Mesenteric fat pad (tissue), 1 donor: ENCODE measurements at places on chromosomes 2 and 18.

DNA sequence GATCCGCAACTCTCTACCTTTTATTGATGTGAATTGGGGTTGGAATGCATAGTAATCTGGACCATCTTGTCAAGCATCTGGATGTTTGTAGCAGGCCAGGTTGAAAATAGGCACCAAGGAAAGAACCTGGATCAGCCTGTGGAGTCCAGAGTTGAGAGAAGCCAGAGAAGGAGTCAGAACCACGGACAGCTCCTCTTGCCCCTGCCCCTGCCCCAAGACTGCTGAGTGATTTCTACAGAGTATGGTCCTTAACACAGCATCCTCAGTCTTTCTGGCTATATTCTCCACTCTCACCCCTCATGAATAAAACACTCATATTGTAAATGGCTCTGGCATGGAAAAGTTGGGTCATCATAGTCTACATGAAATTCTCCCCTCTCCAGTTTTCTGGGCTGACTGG, 154.6 kb downstream of the LOXHD1 start:
- no peak for DNase-seq

GRCh38 chr2:190410166-190410565, 2.0 kb downstream of the MFSD6 start:
- no peak for DNase-seq

DNA sequence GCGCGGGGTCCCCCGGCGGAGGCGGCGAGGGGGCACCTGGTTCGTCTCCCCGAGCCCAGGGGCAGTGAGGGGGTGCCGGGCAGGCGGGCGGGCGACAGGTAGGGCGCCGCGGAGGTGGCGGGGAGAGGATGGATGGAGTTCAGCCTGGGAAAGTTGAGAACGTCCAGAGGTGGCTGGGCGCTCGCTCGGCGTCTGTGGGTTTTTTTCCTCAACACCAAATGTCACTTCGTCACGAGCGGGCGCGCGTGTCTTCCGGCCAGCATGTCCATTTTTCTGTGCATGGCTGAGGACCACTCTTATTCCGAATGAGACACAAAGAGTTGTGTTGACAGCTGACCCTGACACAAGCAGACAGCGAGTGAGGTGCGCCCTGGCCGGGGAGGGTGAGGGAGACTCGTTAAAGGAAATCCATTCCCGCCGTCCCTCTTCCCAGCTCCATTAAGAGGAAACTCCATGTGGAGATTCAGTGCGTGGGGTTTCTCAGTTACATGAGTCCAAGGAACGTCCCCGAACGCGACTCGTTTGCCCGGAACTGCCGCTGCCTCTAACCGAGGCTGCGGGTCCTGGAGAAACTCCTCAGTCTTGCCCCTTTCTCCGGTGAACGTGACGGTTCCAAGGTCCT, 859 bp downstream of the GREB1L start:
- DNase-seq: no peak

DNA sequence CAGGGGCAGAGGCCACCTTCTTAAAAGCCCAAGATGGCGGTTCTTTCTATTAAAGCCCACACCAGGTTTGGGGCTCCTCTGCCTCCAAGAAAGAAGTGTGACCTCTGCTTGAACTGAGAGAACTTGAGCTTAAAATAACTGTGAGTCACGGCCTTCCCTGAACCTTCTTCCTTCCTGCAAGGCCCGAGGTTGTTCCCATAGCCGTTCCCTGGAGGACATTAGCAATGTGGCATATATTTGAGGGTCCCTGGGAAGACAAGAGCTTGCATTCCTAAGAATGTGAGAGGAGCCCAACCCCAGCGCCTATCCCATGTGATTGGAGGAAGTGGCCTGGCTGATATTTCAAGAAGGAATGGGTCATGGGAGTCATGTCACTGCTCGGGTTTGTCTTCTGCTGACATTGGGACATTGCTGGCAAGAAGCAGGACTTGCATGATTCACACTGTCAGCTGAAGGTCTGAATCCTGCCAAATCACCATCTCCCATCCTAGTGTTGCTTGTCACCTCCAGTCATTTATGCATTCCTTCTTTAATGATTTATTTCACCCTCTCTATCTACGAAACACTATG, 168.1 kb downstream of the TRIB2 start:
- DNase-seq: no peak

- DNase-seq: no peak
Observed at GRCh38 chr2:17540093-17540812, at the start of gene VSNL1. TSS of gene VSNL1 (plus strand) at chr2:17540696. CDS start at chr2:17592075, 51,379 bp downstream.

DNA sequence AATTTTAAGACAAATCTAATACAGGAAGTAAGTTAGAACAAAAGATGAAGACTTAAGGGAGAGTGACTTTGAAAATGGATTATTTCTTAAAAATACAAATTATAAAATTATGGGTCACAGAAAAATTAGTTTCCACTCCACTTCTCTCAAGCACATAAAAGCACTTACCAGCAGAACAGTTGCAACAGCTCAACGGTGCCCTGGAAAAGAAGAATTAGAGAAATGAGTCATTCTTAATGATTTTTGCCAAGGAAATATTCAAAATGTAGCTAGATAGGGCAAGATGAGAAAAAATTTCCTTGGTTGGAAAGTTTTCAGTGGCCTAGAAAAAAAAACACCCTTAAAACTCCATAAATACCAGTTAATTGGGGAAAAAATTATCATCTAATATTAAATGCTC, 2185.6 kb upstream of the CELF4 start:
- no peak for DNase-seq

GRCh38 chr2:132782176-132782783, 112.3 kb upstream of the LYPD1 start:
- DNase-seq: no peak

- no peak for DNase-seq
Observed at GRCh38 chr2:55518841-55519165, 715 bp upstream of the CFAP36 start.

DNA sequence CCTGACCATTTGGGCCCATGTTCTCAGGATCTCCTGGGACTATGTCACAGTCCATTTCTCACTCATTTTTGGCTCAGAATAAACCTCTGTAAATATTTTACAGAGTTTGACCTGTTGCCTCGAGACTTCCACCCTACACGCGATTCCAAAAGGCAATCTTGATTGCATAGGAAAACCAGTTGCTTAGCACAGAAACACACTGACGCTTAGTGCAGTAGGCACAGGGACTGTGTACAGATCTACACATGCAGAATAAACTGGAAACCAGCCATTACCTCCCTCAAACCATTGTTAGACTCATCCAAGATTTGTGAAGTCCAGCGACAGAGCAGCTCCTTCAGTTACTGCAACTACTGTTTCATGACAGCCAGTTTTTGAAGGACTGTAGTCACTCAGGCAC, 73.0 kb downstream of the NCKAP5 start:
- DNase-seq: no peak
